HFFc6 (cell line): ENCODE measurements at places on chromosomes 7 and 10. TPM values are rescaled to one million over a fixed set of nuclear protein-coding genes. Genes with fewer than 3 reads are reported as not detected.

Gene GIMAP4
- not detected in 3 replicates for total RNA-seq

Gene ENKUR
- total RNA-seq = 0.17 to 0.28 TPM in 2 of 3 replicates, not detected in the other

Gene AGR2
- not detected in 2 replicates for total RNA-seq

GRCh38 chr7:134534633-134535032 is 7.3 kb downstream of the AKR1B10 start:
- no peak for DNase-seq

GRCh38 chr10:14560791-14561765 is 213.6 kb downstream of the FAM107B start:
- no peak for DNase-seq

- no peak for DNase-seq
Measured at GRCh38 chr7:121531175-121532070, 135.3 kb upstream of the FAM3C start.

DNA sequence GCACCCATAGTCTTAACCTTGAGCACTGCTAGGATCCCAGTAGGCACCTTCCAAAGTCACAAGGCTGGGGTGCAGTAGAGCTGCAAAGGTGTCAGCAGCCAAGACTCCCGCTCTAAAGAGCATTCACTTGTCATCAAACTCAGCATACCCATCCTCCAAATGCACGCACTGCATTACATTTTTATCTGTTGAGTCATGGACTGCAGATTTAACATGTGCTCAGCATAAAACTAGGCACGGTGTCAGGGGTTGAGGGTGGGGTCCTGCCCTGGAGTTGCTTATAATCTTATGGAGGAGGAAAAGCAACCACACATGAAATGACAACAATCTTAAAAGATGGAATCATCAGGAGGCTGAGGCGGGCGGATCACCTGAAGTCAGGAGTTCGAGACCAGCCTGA is 102.6 kb downstream of the PARP12 start:
- no peak for DNase-seq
